Stimulated activated CD4-positive, alpha-beta T cell treated with anti-CD3 and anti-CD28 coated beads, Interleukin-15, amount 100 ng/mL, for 24 hours (primary cell): ENCODE measurements at places on chromosomes 11 and 22.

DNA sequence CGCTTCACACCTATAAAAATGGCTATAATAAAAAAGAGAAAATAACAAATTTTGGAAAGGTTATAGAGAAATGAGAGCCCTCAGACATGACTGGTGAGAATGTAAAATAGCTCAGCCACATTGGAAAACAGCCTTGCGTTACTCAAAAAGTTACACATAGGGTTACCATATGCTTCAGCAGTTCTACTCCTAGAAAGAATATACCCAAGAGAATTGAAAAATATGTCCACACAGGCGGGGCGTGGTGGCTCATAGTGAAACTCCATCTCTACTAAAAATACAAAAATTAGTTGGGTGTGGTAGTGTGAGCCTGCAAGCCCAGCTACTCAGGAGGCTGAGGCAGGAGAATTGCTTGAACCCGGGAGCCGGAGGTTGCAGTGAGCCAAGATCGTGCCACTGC is 7.6 kb upstream of the JHY start:
- no peak for DNase-seq

GRCh38 chr22:28829358-28830181 is 29.2 kb upstream of the XBP1 start:
- peak; percentile 78 for DNase-seq

DNA sequence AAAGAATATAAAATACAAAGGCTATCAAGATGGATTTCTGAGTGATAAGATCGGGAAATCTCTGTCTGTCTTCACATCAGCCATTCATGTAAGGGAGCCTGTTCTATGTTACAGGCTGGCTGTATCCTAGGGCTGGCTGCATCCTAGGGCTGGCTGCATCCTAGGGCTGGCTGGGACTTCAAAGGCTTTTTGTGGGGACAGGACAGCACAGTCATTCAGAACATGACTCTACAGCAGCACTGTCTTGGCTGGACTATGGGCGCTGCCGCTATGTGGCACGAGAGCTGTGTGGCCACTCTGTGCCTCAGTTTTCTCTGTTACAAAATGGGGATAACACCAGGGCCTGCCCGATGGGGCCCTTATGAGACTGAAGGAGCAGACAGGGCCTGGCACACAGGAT is 10.2 kb downstream of the ADAMTS8 start:
- no peak for DNase-seq

- DNase-seq = no peak
Observed at GRCh38 chr22:43424666-43425630, 13.1 kb downstream of the MPPED1 start.

DNA sequence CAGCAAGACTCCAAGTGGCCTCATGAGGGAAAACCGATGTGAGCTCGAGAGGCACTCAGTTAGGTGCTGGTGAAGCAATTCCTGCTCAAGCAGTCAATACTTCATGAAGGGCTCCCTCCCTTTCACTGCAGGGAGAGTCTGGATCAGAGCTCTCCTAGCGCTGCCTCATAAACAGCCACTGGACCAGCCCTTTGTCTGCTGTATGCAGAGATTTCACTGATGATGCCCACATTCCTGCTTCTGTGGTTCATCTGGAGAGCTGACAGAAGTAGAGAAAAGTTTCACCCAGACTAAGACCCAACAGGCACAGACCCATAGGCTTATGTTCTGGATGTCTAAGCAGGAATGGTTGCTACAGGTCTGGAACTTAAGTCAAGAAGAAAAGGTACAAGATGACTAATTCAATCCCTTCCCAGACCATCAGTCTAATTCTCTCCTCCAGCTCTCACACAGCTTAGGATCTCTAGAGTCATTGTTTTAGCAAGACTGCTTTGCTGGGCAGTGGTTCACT is 4.0 kb downstream of the UCP2 start:
- DNase-seq = no peak

- no peak for DNase-seq
Observed at GRCh38 chr11:86174101-86175046, 70.2 kb upstream of the EED start.

- no peak for DNase-seq
Observed at GRCh38 chr22:37496651-37497050, 10.5 kb upstream of the MFNG start.

GRCh38 chr11:127864861-127865260 is 722.5 kb downstream of the ETS1 start:
- DNase-seq = no peak

GRCh38 chr11:47143322-47143721 is 33.4 kb downstream of the ARFGAP2 start:
- DNase-seq = no peak

GRCh38 chr11:60970369-60970774 is 1.1 kb upstream of the CD6 start:
- DNase-seq = peak; percentile 91
